ENCODE measurements at places on chromosomes 7 and 10.

DNA sequence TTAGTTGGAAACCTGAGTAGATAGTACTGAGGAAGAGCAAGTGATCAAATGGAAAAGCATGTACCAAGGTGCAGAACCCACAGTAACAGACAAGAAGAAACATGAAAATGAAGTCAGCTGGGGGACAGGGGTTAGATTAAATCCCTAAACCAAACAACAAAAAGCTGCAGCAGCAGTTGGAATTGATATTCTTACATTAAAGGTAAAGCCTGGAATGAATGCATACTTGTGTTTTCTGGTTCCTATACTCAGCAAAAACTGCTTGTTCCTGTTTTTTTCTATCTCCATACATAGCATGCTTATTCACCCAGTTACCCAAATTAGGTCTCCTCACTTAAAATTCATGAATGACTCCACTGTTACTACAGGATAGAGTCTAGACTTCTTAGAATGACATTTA is 92.4 kb downstream of the TPST1 start:
- DNase-seq: no peak

DNA sequence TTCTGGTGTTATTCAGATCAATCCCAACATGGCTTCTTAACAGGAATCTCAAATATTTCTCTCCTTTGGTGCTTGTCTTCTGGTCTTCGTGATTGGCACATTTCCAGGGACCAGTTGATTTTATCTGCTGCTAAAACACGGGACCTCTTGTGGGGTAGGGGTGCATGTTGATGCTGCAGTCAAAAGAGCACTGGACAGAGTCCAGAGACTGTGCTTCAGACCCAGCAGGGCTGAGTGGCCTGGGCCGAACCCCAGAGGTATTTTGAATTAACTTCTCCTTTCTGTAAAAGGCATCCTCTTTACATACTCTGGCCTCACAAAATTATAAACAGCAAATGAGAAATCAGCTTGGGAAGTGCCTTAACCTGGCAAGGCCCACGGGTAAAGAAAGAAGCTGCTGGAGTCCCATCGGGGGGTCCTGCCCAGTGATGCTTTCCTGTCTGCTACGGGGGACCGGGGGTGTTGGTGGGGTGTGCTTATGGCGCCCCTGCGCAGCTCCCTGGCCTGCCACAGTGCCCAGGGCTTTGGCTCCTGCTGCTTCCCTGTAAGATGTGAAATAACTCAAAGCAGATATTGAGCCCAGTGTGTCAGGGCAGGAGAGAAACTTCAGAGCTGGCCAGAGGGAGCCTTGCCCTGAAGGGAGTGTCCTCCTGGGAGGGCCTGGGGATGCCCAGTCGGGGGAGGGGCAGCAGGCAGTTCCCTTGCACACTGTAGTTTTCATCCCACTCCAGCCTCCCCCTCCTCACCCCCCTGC is 230.5 kb downstream of the TCF7L2 start:
- DNase-seq: no peak

DNA sequence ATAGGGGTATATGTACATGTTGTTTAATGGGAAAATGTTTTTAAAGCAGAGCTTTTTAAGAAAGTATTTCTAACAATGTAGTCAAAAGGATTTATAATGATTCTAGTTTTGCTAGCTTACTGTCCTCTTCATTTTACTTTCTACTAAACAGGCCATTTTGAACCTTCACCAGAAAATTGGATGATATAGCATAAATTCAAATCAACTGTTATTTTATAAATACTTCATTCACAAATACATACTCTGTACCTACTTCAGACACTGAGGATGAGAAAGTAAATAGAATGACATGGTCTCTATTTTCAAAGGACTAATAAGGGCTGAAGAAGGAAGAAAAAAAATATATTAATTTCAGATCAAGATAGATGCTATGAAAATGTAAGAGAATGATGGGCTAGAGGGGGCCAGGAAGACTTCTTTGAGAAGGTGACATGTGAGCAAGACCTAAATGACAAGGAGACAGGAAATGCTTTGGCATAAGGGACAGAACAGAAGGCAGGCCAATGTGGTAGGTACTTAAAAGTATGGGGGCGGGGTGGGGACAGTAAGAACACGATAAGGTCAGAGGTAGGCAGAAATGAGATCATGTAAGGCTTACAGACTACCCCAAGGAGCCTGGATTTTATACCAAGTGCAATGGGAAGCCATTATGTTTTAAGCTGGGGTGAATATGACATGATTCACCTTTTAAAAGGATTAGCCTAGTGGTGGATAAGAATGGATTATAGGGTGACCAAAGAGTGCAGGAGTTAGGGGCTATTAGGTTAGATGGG is 5.2 kb downstream of the NAMPT start:
- DNase-seq: peak; percentile 86

DNA sequence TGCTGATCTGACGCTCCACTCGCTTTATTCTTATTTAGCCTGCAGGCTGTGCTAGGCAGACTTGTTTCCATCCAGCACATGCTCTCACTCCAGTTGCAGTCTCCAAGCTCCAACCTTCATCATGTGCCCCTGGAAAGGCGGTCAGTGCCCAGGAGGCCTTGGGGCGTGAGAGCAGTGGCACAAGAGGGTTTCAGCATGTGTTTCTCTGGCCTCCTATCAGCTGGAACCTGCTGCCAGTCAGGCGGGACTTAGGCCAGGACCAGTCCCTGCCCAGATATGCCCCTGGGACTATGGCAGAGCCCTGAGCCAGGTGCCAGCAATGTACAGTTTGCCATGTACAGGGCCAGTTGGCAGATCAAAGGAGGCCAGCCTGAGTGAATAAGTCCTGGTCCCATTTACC is 330.2 kb upstream of the FZD1 start:
- no peak for DNase-seq

DNA sequence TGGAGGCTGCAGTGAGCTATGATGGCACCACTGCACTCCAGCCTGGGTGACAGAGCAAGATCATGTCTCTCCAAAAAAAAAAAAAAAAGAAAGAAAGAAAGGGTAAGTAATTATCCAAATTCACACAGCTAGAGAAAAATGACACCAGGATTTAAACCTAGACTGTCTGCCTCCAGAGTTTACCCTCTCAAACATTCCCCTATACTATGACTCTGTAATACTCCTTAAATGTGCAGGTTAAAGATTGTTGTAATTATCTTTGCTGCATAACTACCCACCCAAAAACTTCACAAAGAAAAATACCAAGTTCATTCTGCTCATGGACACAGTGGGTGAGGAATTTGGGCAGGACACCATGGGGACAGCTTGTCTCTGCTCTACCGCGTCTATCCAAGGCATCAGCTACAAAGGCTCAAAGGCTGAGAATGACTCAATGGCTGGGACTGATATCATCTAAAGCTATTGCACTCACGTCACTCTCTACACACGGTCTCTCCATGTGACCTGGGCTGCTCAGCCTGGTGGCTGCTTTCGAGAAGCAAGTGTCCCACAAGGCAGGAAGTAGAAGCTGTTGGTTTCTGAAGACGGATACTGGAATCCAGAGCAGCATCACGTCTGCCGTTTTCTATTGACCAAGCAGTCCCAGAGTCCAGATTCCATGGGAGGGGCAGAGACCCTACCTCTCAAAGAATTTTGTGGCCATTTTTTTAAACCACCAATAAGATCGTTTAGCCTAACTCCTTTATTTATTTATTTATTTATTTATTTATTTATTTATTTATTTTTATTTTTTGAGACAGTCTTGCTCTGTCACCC is 185.7 kb upstream of the AUTS2 start:
- peak; percentile 38 for DNase-seq

DNA sequence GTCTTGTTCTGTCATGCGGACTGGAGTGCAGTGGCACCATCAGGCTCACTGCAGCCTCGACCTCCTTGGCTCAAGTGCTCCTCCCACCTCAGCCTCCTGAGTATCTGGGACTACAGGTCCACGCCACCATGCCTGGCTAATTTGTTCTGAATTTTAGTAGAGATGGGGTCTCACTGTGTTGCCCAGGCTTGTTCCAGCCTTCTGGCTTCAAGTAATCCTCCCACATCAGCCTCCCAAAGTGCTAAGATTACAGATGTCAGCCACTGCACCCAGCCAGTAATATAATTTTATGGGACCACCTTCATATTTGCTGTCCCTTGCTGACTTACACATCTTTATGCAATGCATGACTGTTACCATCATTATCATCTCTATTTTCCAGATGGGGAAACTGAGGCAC is 1.5 kb upstream of the HSPB1 start:
- DNase-seq: no peak

DNA sequence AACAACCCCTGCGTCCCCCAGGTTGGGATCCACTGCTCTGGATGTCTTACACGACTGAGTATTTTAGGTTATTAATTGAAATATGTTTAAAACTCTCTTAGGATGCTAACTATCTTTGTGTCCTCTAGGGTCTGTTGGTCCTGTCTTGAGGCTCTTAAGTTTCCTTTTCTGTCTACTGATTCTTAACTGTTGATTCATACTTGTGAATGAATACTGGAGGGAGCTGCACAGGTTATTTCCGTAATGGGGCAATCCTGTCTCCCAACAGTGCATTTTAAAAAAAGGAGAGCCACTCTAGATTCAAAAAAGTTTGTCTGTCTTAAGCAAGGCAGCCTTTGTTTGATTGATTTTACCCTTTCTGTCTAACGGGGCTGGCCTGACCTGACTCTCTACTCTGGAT is 237.6 kb upstream of the POM121L12 start:
- DNase-seq: no peak

DNA sequence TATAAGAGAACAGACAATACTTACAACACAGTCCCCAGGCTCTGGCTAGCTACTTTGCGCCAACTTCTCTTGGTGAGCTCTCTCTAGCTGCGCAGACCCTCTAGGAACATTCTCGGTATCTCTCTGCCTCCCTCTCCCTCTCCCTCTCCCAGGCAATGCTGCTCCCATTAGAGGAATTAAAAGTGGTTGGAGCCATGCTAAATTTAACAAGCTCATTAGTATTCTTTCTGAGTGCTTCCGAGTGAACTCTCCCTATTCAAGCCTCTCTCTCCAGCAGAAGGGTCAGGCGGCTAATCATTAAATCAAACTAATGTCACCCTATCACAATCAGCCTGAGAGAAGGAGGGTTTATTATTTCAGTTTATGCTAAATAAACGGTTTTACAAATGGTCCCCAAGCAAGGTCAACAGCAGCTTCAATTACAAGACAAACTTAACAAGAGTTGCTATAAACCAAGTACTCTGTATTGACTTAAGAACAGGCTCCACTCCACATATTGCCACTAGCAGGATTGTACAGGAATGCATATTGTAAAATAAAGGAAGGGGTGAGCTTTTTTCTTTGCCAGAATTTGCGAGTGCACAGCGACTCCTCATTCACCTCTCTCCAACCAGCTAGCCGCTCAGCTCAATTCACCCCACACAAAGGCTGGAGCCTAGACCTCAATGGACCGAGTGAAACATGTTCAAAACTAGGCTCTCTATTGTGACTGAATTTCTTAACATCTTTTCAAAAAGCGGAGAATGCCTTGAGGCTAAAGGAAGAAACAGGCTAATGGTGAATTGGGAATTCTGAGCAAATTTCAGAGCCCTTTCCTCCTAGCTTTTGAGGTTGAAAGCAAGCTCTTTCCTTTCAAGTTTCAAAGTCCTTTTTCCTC is 84.4 kb downstream of the GLI3 start:
- DNase-seq: no peak

- DNase-seq: no peak
These were observed 98.8 kb downstream of the SEMA3E start for GRCh38 chr7:83550100-83550499.

DNA sequence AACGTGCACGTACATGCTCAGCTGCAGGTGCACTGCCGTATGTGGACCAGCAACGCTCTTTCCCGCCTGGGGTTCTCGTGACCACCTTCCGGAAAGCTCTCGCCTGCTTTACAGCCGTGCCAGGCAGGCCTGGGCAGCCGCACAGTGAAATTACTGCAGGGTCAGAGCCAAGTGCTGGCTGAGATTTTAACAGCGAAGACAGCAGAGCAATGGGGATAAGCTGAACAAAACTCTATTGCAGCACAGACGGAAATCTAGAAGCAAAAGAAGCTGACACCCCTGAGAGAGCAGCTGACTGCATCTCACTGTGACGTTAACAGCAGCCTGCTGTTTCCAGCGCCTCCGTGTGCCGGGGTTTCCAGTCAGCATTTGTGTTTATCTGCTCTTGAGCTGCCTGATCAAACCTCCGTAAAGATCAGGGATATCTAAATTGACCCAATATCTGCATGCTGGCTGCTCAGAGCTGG is 179.0 kb downstream of the DIP2C start:
- no peak for DNase-seq

- DNase-seq: no peak
These were observed 190.8 kb downstream of the ADRA2A start for GRCh38 chr10:111267673-111268072.

GRCh38 chr10:29473087-29473356 is 161.7 kb downstream of the SVIL start:
- no peak for DNase-seq

- no peak for DNase-seq
These were observed 80.8 kb downstream of the HIBADH start for GRCh38 chr7:27581906-27582305.

- no peak for DNase-seq
These were observed 156.7 kb downstream of the PLXNA4 start for GRCh38 chr7:132419542-132419941.

DNA sequence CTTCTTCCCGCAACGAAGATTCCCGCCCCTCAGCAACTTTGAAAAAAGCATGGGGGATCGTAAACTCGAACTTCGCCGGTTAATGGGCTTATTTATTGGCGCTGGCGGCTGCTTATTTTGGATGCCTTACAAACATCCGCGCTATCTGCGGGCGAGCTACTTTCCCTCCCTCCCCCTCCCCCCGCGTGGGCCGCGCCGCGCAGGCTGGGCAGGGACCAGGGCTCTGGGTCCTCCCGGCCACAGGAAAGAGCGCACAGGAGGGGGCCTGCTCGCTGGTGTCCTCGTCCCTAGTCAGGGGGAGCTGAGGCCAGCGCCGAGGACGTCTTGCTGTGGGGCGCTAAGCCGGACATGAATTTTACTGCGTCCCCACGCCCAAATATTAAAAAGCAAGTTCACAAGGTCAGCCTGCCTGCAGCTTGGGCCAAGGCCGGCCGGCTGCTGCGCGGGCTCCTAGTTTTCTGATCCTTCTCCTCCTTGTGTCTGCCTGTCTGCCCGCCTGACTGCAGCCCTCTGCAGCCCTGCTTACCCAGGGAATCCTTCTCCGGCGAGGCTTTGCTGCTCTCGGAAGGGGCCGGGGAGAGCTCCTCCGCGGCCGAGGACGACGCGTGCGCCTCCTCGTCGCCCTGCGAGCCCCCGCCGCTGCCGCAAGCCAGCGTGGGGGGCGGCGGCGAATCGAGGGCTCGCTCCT is 1.2 kb downstream of the HOXA10 start:
- DNase-seq: no peak

DNA sequence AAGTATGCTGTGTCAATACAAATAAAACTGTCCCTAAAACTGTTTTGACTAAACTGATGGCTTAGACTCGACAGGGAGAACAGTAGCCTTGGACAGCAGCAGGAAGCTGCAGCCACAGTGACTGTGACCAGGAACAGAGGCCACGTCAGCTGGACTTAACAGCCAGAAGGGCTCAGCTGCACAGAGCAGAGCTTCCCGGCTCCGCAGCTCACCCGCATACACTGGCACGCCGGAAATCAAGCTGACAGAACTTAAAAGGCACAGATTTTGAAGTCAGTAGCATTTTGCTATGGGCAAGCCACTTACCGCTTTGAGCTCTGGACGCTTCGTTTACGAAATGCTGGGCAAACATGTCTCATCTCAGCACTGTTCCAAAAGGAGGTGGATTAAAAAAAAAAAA is 769.7 kb upstream of the AUTS2 start:
- DNase-seq: no peak

Measured in activated CD4-positive, alpha-beta T cell treated with anti-CD3 and anti-CD28 coated beads, Interleukin-10, Interleukin-2, amounts not matched to agents 100 ng/mL and 50 ng/mL, durations not matched to agents 16 hours and 8 hours (primary cell).